ENCODE measurements at places on chromosomes 13 and 19. TPM values are rescaled to one million over a fixed set of nuclear protein-coding genes. Genes with fewer than 3 reads are reported as not detected.
A peak's percentile ranks its signal among the peaks of the same experiment; 100 is the strongest.

GRCh38 chr13:23918208-23918607 lies 20.9 kb upstream of the C1QTNF9B start:
- DNase-seq = peak; percentile 9

DNA sequence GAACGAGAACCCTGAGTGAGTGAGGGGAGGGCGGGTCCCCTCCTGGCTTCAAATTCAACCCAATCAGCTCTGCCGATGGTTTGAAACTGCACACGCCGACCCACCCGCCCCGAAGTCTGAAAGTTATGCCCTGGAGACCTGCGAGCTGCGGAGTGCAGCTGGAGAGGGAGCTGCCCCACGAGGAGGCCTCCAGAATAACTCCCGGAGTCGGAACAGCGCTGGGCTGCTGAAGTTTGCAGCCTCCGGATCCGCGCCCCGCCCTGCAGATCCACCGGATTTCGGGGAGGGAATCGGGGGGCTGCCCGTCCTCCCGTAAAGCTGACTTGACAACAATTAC lies 7.0 kb downstream of the POU4F1 start:
- DNase-seq = no peak

GRCh38 chr13:99992949-99993351 lies 11.4 kb downstream of the ZIC2 start:
- DNase-seq = peak; percentile 71

DNA sequence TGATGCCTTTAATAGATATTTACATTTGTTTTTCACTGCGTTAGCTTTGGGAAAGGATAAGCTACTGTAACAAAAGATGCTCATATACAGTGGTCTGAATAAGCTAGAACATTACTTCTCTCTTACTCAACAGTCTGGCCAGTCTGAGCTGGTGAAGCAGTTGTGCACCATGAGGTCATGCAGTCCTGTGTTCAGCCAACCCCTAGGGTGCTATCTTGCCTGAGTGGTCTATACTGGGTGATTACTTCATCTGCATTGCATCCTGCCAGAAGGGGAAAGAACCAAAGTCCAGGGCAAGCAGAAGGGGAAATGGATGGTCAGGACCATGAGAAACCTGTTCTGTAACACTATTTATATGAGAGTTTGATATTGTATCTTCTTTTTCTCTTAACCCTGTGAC lies 31.5 kb downstream of the ERCC5 start:
- DNase-seq = no peak

- DNase-seq = no peak
These were observed 55.2 kb downstream of the SOX21 start for GRCh38 chr13:94657167-94657566.

DNA sequence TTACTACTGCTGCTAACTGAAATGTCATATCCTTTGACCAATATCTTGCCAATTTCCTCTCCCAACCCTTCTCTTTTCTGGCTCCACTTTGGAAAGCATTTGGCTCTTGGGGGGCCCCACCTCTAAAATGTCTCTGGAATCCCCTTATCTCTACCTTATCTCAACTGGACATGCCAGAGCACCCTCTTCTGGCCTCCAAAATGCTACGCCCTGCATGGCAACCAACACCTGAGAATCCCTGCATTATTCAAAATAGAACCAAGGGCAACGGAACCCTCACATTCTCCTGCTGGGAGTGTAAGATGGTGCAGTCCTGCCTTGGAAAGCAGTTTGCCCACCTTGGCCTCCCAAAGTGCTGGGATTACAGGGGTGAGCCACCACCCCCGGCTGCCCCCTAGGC lies 35.3 kb downstream of the CERS4 start:
- DNase-seq = no peak

- DNase-seq = no peak
These were observed 20.6 kb upstream of the METTL21C start for GRCh38 chr13:102715447-102715846.

DNA sequence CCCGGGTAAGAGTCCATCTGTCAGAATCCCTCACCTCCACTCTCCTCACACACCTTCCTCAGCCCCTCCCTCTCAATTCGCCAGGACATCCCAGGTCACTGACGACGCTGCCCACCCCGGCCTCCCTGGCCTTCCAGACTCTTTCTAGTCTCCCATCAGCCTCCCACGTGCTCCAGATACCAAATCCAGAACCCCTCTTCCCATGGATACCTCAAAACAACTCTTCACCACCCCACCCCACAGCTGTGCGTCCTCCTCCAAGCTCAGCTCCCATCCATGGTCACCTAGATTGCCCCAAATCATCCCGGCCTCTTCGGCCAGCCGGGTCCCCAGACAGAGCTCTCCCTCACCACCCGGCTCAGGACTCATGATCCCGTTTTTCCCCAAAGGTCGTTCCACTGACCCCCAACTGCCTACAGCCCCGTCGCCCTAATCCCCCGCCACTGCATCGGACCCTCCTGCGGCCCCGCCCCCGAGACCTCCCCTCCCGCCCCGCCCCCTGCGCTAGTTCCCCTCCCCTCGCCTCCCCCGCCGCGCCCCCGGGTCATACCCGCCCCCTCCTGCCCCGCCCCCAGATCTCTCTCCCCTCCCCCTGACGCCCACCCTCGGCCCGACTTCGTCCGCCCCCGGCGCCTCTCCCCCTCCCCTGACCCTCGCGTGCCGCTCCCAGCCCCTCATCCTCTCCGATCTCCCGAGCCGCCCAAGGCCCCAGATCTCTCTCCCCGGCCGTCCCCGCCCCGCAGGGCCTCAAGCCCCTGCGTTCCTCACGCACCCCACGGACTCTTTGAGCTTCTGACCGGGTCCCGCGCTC lies 546 bp downstream of the UBXN6 start:
- no peak for DNase-seq

DNA sequence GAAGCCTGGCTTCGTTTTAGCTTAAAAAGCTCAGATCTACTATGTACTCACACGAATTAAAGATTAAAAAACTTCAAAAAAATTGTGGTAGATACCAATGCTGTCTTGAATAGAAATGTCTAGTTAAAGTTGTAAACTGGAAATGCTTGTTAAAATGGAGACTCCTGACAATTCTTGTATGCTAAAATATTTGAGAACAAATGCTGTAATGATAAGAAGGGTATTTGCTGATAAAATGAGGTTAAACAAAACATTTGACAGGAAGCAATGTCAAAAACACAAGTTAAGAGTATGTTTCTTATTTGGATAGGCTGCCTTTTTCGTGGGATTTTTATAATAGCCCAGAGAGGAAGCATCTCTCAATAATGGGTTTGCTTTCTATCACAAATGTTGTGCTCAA lies 48.0 kb upstream of the POSTN start:
- DNase-seq = no peak

- DNase-seq = no peak
These were observed 29.1 kb downstream of the VAV1 start for GRCh38 chr19:6801485-6802086.

DNA sequence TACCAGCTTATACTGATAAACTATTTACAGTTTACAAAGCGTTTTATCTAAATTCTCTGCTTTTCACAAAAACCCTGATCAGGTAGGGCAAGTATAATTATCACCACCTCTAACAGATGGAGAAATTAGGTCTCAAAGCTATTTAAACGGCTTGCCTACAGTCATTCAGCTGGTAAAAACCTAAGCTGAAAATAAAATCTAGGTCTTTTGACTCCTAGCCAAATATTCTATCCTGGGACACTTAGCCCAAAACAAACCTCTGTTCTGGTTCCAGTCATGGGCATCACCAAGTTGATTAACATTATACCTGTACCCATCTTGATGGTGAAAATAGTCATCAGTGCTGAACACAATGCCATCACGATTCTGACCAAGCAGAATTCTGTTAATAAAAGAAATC lies 11.4 kb downstream of the N4BP2L2 start:
- no peak for DNase-seq

DNA sequence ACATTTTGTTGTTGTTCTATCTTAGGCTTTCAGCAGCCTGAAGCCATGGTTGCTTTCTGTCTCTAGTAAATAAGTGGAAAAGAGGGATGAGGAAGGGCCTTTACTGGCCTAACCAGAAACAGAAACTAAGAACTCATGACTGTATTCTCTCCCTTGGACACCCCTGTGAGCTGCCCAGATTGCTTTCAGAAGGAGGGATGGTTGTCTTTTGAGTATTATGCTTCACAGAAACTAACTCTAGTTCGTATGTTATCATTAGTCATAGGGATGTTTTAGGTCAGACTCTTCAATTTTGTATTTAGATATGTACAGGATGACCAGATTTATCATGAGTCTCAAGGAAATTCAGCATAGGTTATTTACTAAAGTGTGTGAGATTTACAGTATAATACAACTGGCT lies 17.5 kb downstream of the BORA start:
- no peak for DNase-seq

GRCh38 chr13:94704377-94705080 lies 7.8 kb downstream of the SOX21 start:
- DNase-seq = no peak

- DNase-seq = no peak
These were observed 48.6 kb downstream of the CCNA1 start for GRCh38 chr13:36480726-36481427.

- no peak for DNase-seq
These were observed 1.4 kb downstream of the LRFN3 start for GRCh38 chr19:35937345-35938281.

GRCh38 chr19:34539396-34539795 lies 57.8 kb downstream of the WTIP start:
- no peak for DNase-seq

DNA sequence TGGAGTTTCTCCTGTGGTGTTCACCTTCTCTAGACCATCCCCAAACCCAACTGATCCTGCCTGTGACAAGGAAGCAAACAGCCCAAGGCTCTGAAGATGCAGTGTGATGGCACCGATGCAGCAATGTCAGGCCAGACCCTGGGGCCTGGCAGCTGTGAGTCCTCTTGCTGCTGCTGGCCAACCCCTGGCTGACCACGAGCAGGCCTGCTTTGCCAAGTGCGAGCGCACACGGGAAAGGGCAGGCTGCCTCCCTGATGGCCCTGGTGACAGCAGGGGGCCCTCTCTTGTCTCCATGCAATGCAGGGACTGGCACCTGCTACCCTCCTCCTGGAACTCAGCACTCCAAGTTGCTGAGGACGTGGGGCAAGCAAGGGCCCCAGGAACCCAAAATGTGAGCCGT lies 5.4 kb upstream of the VSTM2B start:
- DNase-seq = no peak

- no peak for DNase-seq
These were observed 415.9 kb downstream of the FGF9 start for GRCh38 chr13:22086597-22087330.

DNA sequence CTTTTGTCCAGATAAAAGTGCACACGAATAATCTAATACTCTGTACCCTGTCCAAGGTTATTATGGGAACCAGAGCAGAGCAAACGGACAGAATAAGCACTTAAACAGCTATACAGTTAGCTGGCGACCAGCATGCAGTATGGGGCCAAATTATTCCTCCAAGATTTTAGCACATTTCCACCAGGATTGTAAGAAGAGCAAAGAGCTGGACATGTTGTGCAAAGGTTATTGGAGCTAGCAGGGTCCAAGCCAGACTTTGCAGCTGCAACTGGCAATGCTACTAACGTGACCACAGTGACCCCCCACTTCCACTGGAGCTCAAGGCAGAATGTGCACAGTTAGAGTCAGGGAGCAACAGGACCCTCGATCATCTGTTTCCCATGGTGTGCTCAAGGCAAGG lies 89.9 kb downstream of the COL4A1 start:
- peak; percentile 39 for DNase-seq

GRCh38 chr19:50312967-50313811 lies 16.0 kb downstream of the KCNC3 start:
- no peak for DNase-seq

- no peak for DNase-seq
These were observed 427 bp downstream of the RTBDN start for GRCh38 chr19:12833738-12834565.

DNA sequence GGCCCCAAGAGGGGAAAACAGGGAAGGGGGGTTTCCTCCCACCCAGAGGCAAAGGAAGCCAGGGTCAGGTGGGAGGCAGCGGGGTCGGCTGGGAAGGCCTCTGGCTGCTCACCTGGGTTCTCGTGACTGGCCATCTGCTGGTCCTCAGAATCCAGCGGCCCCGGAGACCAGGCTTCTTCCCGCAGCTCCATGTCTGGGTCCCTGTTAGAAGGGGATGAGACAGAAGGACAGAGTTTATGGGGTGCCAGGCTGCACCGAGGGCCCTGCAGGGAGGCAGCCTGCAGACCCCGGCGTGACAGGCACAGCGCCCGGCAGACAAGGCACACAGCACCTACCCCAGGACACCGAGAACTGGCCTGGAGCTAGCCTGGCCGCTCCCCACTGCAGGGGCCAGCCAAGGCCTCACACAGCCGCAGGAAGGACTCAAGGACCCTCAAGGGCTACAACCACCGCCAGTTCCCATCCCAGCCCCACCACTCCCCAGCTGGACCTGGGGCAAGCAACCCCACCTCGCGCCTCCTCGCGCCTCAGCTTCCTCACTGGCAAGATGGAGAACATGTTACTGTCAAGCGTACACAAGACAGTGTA lies 18.0 kb downstream of the ZNF787 start:
- no peak for DNase-seq

DNA sequence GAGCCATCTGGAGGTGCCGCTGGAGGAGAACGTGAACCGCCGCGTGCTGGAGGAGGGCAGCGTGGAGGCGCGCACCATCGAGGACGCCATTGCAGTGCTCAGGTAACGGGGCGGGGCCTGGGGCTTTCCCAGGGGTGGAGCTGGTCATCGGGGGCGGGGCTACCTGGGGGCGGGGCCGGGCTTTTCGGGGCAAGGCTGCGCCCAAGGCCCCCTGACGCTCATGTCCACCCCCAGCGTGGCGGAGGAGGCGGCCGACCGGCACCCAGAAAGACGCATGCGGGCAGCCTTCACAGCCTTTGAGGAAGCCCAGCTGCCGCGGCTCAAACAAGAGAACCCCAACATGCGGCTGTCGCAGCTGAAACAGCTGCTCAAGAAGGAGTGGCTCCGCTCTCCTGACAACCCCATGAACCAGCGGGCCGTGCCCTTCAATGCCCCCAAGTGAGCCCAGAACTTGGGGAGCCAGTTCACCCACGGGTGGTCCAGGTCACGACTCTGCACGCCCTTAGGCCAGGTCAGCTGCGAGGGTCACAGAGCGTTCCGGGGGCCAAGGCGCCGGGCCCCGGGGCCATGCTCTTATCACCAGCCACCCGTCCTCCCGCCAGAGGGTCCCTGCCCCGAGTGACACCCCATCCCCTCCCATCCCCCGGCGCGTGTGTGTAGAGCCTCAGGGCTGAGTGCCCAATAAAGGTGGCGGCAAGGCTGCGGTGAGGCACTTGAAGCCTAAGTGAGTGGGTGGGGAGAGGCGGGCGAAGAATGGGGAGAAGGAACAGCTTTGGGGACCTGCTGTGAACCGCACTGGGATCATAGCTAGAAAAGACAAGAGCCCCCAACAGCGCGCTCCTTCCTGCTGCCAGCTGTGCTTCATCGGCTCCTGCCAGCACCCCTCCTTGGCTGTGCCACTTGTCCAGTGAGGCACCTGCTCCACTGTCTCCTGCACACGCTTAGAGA lies 10.7 kb downstream of the CCDC124 start:
- no peak for DNase-seq

GRCh38 chr19:22620912-22621311 lies 13.2 kb upstream of the ZNF492 start:
- DNase-seq = no peak

- DNase-seq = no peak
These were observed 11.4 kb upstream of the CPAMD8 start for GRCh38 chr19:17037966-17038500.

The LIN7B gene
- 15.9 TPM for total RNA-seq

The LIM2 gene
- not detected for total RNA-seq

The VMAC gene
- 3.2 TPM for total RNA-seq

The LILRB4 gene
- total RNA-seq = not detected

The TUBA3C gene
- total RNA-seq = not detected

The HSPB6 gene
- total RNA-seq = not detected

The NANOS3 gene
- total RNA-seq = 0.50 TPM

The REXO1 gene
- 14.1 TPM for total RNA-seq

The TEX26 gene
- not detected for total RNA-seq

The SEMA6B gene
- 0.08 TPM for total RNA-seq
